AML-193 (cell line): ENCODE measurements at places on chromosomes 3 and 15.

DNA sequence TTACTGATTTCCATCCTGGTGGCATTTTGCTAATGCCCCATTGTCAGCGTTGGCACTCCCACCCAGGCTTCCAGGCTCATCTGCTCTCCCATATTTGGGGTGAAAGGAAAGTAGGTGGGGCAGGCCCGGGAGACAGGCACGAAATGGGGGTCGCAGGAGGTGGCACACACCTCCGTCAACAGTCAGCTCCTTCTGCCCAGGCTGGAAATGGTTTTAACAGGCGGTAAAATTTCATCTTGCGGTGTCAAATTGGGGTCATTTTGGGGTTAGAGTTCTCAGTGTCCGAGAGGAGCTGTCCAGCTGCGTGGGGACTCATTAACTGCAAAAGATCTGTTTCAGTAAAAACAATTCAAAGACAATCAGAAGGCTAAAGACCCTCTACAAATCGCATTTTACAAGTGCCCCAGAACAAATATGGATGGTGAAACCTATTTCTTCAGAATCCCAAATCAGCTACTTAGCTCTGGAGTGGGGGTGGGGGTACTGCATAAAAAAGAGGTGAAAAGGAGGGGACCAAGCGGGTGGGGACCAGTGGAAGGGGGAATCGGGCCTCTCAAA is 4.2 kb upstream of the MEIS2 start:
- no peak for DNase-seq

- DNase-seq: no peak
Measured at GRCh38 chr3:12471241-12471640, 13.0 kb upstream of the TSEN2 start.

- DNase-seq: no peak
Measured at GRCh38 chr3:17820704-17821103, 78.3 kb upstream of the TBC1D5 start.

DNA sequence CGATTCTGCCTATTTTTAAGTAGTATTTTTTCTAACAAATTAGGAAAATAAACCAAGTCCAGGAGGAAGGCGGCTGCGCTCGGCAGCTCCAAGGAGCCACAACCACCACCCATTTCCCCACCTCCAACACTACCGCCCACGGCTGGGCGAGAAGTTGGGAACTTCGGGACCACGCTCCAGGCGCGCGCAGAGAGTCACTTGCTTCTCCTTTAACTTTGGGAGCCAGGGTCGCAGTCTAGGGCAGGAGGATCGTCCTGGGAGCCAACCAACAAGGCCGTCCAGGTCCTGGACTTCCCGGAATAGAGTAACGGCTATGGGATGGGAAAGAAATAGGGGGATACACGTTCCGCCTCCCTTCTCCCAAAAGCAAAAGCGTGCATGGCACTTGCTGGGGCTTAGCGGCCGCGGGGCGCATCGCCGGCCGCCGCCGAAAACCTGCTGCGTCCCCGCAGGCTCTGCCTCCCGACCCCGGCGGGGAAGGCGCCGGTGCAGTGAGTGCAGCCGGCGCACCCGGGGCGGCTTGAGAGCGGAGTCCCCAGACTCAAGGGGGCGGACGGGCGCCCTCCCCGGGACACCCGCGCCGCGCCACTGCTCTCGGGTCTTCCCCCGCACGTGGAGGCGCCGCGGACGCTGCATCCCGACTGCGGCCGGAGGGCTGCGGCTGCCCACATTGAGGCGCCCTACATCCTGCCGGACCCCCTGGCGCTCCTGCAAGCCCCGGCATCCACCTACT is 699 bp downstream of the MEGF11 start:
- DNase-seq: no peak

- no peak for DNase-seq
Measured at GRCh38 chr15:70856884-70857561, 3.1 kb upstream of the LARP6 start.

- DNase-seq: no peak
Measured at GRCh38 chr15:40829115-40829514, 607 bp upstream of the PPP1R14D start.

- no peak for DNase-seq
Measured at GRCh38 chr3:32045091-32045915, 61.1 kb upstream of the GPD1L start.

DNA sequence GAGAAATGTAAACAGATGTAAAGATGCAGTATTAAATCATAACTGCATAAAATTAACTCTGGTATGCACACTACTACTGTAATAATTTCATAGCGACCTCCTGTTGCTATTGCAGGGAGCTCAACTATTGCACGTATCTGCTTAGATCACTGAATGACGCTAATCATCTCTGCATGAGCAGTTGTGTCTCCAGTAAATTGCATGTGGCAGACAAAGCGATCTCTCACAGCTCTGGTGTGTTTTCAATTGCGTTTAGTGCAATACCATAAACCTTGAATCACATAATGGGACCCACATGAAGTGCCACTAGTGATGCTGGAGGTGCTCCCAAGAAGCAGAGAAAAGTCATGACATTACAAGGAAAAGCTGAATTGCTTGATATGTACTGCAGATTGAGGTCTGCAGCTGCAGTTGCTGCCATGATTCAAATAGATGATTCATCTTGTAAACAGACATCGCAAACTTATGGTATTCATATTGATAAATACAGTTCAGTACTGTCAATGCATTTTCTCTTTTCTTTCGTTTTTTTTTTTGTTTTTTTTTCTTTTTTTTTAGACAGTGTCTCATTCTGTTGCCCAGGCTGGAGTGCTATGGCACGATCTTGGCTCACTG is 30.2 kb upstream of the LCTL start:
- no peak for DNase-seq

DNA sequence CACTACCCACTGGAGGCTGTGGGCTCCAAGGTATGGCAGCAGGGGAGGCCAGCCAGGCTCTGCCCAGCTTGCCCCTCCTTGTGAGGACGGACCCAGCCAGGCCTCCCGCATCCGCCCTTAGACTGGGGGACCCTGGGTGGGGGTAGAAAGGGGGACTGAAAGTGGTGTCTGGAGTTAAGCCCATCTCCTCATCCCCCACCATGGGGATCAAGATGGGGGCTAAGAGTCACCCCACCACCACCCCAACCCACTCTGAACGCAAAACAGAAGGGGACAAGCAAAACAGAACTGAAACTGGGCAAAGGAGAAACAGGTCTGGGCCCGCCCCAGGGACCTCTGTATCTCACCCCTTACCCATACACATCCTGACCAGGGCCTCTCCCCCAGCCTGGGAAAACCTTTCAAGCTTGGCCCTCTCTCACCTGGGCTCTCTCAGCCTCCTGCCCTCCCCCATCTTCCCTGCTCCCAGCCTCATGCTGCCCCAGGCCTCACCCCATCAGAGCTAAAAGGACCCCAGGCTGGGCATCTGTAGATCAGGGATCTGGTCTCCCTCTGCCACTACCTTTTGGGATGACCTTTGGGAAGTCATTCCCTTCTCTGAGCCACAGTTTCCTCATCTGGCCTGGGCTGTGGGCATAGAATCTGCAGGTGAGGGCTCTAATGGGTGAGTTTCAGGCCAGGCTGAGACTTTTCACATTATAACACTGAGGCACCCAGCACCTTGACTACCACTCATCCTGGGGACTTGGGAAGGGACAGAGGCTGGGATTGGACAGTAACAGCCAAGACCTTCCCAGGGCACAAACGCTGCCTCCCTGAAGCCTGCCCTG is 30.0 kb upstream of the CYP11A1 start:
- DNase-seq: no peak

GRCh38 chr3:46496746-46497555 is 825 bp upstream of the RTP3 start:
- peak; percentile 38 for DNase-seq

- no peak for DNase-seq
Measured at GRCh38 chr3:108511055-108511454, 659 bp upstream of the MYH15 start.

GRCh38 chr3:197521277-197522182 is 34.2 kb downstream of the BDH1 start:
- no peak for DNase-seq

GRCh38 chr3:44771424-44772098 is 10.0 kb downstream of the KIF15 start:
- DNase-seq: no peak

- DNase-seq: no peak
Measured at GRCh38 chr3:20099060-20099459, 58.8 kb downstream of the KAT2B start.

DNA sequence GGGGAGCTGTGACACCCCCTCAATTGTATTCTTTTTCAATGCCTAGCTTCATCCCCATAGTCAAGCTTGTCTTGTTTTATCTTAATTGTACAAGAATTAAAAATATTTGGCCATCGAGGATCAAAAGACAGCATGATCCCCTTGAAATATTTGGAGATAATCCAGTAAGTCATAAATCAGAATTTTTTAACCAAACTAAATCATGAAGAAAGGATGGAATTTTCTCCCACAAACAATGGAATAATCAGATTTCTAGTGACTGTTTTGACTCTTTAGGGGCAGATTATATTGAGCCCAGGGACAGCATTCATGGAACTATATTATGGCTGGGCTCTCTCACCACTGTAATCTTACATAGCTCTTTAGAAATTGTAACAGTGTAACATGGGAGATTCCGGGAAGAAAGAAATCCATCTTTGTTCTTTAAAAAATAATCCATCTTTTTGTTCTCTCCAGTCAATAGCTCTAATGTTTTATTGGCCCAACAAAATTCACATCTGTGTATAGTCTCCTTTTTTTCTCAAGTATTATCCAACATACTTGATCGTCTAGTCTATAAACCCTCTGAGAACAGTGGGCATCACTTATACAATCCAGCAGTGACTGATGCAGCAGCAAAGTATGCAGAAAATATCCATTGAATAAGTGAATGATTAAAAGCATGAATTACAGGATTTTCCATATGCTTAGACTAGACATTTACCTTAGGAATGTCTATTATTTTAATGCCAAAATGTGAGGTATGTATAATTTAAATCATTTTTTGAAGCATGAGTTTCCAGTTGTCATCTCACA is 277.0 kb upstream of the PLSCR5 start:
- DNase-seq: no peak

- DNase-seq: no peak
Measured at GRCh38 chr3:13610006-13610570, 61.2 kb downstream of the FBLN2 start.

GRCh38 chr3:176514297-176514696 is 683.0 kb downstream of the TBL1XR1 start:
- peak; percentile 26 for DNase-seq

DNA sequence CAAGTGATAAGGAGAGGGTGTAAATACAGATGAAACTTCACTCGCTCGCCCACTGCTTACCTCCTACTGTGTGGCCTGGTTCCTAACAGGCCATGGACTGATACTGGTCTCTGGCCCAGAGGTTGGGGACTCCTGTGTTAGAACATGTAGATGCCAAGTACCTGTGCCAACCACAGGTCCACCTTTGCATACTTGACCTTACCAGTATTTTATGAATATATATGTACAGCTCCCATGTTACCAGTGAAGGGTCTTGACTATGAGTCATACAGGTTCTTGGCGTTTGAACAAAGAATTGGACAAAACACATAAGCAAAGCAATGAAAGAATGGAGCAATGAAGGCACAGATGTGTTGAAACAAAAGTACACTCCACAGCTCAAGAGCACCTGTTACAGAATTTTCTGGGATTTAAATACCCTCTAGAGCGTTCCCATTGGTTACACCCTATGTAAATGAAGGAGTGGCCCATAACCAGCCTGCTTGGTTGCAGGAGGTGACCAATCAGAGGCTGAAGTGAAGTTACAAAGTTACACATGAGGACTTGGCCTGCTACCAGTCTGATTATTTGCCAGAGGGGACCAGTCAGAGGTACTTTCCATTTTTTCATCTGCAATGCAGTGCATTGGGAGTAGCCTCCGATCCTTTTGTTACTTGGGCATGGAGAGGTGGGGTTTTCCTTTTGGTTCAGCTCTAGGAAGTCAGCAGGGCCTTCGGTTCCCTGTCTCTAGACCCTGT is 1.7 kb upstream of the GFM1 start:
- DNase-seq: no peak

- no peak for DNase-seq
Measured at GRCh38 chr3:182592747-182593146, 200.6 kb upstream of the ATP11B start.

- DNase-seq: no peak
Measured at GRCh38 chr3:134652409-134652831, 1.6 kb upstream of the KY start.

DNA sequence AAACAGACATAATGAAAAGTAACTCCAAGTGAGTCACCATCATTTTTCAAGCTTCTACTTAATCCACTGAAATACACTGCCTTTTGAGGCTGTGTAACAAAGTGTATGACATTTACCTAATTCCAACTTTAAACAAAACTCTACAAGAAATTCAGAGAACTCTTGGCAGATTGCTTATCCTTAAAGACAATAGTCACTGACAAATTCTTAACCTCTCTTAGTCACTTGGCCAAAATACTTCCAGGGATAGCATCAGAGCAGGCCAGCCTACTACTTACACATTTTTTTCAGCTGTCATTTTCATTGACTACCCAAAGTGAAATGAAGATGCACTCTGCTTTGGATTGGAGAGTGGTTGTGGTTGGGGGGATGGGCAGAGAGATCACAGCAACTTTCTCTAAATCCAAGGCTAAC is 3.6 kb downstream of the WWTR1 start:
- no peak for DNase-seq

- DNase-seq: peak; percentile 97
Measured at GRCh38 chr3:4976109-4976508, 3.1 kb upstream of the BHLHE40 start.

- no peak for DNase-seq
Measured at GRCh38 chr15:44153352-44153751, 41.7 kb downstream of the FRMD5 start.

- peak; percentile 62 for DNase-seq
Measured at GRCh38 chr3:149765762-149766334, 13.6 kb upstream of the COMMD2 start.

DNA sequence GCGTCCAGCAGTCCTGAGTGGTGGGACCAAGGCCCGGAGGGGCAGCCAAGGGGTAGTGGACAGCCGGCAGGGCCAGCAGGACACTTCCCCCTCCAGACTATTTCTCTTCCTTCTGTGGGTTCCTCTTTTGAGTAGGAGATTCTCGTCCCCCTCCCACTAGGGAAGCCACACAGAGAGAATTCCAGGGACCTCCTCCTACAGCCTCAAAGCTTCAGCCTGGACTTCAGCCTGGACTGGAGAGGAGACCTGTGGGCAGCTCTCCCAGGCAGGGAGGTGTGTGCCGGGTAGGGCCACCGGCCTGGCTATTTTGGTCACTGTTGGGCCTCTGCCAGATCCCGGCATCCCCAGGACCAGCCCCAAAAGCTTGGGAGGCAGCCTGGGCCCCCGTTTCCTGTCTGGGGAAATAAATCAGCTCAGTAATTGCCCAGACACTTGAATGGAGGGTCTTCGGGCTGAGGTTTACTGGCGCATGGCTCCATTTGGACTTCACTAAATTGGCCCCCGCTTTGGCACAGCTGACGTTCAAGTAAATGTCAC is 1.3 kb downstream of the SLC6A6 start:
- DNase-seq: peak; percentile 83
